ENCODE measurements at places on chromosomes 3 and 15.

DNA sequence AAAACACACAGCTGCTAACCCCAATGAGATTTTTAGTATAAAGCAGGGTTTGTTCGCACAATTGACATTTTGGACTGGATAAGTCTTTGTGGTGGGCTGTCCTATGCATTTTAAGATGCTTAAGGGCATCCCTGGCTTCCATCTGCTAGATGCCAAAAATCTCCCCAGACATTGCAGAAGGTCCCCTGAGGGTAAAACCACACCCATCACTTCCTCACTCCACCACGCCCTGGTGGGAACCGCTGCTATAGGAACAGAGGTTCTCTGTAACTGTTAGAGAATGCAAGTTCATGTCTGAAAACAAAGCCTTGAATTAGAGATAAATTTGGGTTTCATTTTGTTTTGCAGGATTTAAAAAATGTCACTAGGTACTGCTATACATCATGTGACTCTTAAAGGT lies 67.7 kb downstream of the ARHGEF26 start:
- no peak for DNase-seq

DNA sequence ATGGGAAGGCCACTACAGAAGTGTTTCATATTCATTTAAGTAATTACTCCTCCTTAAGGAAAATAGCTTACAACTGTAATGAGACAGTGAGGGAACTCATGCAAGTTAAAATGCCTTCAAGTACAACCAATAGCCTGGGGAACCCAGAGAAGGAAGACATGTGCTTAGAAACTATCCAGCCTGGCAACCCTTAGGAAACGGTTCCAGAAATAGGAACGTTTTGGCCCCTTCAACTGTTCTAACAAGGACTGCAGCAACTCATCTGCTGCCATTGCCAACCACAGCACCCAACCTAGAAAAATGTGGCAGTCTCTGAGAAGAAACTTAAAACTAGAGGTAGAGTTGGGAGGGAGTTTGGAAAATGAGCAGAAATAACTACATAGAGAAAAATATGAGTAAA lies 147.5 kb upstream of the STRIT1 start:
- DNase-seq: no peak

DNA sequence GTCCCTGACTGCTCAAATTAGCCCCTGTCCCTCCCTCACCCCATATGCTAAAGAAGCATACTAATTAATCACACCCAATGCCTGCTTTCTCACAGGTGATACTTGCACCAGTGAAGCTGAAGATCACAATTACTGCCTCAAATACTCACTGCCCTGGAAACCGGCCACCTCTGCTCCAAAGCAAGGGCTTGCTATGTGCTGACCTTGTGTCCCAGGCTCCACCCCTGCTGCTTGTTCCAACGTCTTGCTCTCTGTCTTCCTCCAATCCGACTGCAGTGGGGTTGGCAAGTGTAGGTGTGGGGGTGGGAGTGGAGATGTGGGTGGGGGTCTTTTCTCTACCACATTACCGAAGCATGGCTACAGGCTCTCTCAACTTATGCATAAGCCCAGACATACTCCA lies 55.7 kb upstream of the PSMD6 start:
- DNase-seq: no peak

- no peak for DNase-seq
These were observed 127.0 kb downstream of the PLOD2 start for GRCh38 chr3:146033950-146034349.

DNA sequence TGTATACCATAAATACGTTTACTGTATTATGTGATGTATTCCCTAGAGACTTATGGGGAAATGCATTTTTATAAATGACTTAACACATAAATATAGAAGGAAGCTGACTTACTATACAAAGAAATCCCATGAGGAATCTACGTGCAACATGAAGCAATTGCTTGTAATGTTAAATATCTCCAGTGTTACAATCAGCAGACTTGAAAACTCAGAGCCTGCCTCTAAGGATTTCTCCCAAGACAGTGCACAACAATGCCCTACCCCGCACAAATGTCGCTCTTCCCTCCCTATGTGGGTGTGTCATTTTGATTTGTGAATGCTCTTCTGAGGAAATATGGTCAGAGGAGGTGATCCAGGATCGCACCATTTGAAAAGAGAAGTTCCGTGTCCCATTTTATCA lies 629.0 kb downstream of the NR2F2 start:
- DNase-seq: no peak

- DNase-seq: no peak
These were observed 264.8 kb downstream of the SLCO3A1 start for GRCh38 chr15:92118162-92118935.

- no peak for DNase-seq
These were observed 20.9 kb downstream of the SPPL2A start for GRCh38 chr15:50744601-50745000.

- no peak for DNase-seq
These were observed 677.7 kb upstream of the NECTIN3 start for GRCh38 chr3:110393941-110394340.

DNA sequence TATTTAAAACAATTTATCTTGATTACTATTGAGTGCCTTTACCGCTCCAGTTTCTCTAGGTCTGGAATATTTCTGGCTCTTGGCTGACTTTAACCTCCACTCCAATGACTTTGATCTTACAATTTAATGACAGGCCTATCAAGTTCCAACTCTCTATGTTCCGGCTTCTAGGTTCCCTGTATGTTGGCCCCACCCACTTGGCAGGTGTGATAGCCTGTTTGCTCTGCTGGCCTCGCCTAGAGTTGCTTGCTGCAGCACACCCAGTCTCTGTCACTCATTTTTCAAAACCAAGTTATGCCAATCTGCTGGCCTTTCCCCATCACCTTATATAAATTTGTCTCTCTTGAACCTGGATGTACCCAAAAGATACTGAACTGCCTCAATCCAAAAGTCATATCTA lies 428.0 kb downstream of the ROBO1 start:
- DNase-seq: no peak

DNA sequence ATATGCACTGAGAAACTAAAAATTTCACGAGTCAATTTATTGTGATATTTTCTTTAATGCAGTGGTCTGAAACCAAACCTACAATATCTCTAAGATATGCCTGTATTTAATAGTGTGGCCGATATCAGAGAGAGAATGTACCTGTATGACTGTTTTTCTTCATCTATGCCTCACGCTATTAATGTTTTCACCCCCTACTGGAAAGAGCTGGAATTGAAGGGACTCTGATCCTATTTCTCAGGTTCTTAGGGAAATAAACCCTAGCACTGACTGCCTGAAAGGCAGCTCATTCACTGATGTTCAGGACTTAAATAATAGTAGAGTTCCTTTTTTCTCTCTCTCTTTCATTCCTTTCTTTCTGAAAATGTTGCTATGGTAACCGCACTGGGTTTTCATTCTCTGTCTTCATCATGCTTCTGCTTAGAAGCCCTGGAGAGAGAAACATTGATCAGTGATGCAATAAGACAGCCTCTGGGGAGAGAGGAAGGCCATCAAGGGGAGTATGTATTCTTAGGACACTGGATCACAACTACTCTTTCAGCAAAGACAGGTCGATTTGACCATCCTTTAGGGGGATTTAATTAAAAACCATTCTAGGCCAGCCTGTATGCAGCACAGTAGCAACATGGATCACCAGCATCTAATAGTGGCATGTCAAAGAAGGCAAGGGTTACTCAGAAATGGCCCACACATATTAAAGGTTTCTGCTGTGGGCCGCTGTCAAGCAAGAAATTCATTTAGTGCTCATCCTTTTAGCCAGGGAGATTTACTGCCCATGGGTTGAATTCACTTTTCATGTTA lies 1135.7 kb downstream of the IGSF11 start:
- DNase-seq: no peak

GRCh38 chr15:39040861-39041260 lies 476.2 kb upstream of the RASGRP1 start:
- DNase-seq: no peak

- no peak for DNase-seq
These were observed 204.3 kb upstream of the SLC2A2 start for GRCh38 chr3:171230865-171231264.

DNA sequence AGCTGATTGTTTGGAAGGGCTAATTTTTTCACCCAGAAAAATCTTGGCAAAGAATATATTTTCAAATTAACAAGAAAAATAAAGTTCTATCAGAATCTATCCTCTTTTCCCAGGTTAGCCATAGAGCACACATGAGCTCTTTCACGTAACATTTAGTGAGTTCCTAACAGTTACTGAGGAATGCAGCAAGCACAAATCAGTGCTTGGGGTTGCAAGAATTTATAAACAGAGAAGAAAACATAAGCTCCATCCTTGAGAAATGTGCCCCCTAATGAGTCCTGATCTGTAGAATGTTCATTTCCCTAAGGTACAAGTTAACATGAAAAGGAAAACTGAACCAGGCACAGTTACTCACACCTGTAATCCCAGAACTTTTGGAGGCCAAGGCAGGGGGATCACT lies 13.9 kb downstream of the EOGT start:
- no peak for DNase-seq
